Effector CD8-positive, alpha-beta T cell (primary cell): ENCODE measurements at places on chromosomes 12 and 14.

DNA sequence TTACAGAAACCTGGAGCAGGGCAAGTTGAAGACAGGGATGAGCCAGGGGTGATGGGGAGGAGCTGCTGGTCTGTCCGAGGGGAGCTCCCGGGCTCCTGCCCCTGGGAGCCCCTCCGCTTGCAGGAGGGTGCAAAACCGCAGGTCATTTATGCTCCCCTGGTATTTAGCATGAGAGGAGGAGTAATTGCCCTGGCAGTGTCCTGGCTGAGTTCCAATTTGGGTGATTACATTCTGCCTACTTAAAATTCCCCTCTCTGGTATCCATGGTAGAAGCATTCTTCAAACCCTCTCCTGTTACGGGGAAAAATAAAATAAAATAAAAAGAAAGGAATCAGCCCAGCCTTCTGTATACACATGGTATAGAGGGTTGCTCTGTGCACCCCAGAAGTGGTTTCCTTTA lies 61.7 kb upstream of the VRK1 start:
- no peak for DNase-seq

DNA sequence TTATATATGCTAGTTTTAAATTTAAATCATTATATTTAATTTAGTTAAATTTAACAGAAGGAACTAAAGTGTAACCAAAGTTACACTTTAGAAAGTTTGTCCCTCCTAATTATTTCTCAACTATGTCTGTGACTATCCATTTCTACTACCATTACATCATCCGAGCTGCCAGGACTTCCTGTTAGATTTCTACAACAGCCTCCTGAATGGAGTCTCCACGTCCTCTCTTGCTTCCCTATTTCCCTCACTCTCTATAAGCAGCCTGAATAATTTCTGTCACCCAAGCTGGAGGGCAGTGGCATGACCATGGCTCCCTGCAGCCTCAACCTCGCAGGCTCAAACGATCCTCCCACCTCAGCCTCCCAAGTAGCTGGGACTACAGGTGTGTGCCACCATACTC lies 84.1 kb downstream of the TTC7B start:
- DNase-seq = no peak

- no peak for DNase-seq
These were observed 987.8 kb upstream of the USP15 start for GRCh38 chr12:61272441-61272840.

DNA sequence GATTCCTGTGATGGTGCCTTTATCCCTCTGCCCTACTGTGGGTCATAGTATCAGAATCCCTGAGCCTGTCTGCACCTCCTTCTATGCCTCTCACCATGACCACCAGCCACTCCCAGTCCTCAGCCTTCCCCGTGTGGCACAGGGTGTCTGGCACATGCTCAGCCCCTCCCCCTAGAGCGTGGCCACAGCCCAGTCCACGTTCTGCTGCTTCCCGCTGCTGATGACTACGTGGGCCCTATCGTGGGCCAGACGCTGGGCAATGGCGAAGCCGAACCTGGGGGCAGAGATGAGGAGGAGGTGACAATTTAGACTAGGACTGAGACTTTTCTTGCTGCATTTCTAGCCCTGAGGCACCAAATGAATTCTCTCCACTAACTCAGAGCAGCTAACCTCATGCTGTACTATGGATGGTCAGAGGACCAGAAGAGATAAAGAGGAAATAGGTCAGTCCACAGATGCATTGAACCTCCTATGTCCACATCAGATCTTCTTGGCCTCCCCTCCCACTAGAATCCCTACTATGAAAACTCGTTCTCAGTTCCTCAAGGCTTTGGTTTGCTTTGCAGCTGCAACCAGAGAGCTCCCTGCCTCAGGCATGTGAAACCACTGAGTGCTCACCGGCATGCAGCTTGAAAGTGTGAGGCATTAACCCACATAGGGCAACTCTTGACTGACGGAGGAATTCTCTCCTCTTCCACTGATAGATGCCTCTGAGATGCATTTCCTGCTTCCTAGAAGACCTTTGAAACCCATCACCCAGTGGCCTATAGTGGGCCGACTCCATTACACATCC lies 126.3 kb upstream of the DHRS4 start:
- no peak for DNase-seq

DNA sequence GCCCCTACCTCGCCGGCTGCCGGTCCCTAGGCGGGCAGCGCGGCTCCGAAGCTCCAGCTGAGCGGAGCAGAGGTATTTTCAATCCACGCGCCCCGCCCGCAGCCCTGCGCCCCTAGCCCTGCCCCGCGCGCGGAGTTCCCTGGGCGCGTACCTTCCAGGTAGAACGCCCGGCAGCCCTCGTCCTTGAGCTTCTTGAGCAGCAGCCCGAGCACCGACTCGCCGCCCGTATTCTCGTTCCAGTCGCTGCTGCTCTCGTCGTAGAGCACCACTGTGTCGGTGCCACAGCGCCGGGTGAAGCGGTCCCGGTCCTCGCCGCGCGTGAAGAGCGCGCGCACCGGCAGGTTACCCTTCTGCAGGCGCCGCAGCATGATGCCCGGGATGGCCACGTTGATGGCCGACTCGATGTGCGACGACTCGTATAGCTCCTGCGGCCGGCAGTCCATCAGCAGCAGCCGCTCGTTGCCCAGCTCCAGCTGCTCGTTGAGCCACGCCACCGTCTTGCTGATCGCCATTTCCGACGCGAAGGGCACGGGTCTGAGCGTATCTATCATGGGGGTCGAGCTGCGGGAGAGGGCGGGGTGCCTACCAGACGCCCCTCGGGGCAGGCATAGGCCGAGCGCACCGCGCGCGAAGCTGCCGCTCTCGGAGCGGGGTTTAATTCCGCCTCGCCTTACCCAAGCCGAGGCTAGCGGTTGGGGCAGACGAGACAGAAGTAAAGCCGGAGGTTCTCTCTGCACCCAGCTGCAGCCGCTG lies 636 bp downstream of the DUSP6 start:
- no peak for DNase-seq

DNA sequence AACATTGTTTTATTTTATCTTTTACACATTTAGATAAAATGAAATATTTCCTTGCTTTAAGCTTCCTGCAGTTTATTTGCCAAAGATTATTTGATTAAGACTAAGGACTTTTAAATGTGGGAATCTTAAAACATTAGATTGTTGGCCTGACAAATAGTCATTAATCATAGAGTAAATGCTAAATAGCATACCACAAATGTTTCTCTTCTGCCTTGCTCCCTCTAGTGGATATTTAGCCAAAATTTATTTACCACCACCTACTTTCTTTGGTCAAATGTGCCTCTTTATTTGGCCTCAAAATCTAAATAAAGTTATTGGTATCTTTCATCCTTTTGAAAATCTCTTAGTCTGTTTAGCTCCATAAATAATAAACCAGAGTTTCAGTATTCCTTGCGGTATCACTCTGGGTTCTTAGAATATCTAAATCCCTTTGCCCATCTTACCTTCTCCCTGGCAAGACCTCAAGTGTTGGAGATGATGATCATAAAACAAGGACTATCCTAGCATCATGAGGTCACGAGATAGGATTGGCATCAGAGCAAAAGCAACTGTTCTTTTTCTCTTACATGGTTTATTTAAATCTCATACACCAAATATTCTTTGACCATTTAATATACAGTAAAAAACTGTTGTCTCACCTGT lies 150.6 kb upstream of the AEBP2 start:
- DNase-seq = no peak

- DNase-seq = no peak
These were observed 56.4 kb upstream of the FBXO33 start for GRCh38 chr14:39488600-39488999.

- DNase-seq = no peak
These were observed 31.8 kb downstream of the YLPM1 start for GRCh38 chr14:74794947-74795346.

- no peak for DNase-seq
These were observed 512.4 kb upstream of the TMPO start for GRCh38 chr12:98002887-98003493.

DNA sequence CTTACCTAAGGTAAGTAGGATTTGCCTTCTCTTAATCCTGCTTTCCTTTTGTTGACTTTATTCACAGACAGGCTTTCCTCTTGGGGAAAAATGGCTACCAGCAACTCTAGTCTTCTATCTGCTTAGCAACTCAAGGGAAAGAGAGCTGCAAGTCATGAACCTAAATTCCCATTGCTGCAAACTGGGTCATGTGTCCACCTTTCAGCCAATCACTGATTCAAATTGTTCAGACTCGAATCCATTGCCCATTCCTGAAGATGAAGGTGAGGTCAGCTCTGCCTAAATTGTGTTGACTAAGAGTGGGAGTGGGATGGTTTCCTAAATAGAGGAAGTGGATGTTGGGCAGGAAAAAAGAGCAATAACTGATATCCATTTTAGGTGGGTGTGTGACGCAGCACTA lies 7.7 kb downstream of the FBXW8 start:
- no peak for DNase-seq

DNA sequence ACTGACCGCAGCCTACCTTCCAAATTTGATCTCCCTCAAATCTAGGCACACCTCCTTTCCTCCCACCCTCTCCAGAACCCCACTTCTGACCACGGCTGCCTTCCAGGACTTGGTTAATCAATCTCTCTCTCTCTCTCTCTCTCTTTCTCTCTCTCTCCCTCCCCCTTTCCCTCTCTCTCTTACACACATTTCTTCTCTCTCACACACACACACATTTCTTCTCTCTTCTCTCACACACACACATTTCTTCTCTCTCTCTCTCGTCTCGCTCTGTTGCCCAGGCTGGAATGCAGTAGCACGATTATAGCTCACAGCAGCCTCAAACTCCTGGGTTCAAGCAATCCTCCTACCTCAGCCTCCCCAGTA lies 521 bp upstream of the GMFB start:
- no peak for DNase-seq

GRCh38 chr12:93594766-93595311 lies 22.4 kb downstream of the SOCS2 start:
- DNase-seq = no peak

DNA sequence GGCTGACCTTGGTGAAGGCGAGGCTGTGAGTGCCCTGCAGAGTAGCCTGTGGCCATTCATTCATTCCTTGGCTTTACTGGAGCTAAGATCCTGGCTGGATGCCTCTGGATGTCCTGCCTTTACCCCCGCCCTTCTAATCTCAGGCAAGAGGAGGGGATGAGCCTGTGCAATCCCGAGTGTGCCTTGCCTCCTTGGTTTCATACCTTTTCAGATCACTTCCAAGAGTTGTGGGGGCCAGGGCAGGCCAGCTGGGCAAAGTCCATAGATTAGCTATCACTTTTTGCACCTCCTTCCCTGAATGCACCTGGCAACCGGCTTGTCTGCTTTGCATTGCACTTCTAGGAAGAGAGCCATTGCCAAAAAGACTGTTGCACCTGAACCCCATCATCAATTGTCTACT lies 1.5 kb downstream of the VRTN start:
- DNase-seq = no peak

DNA sequence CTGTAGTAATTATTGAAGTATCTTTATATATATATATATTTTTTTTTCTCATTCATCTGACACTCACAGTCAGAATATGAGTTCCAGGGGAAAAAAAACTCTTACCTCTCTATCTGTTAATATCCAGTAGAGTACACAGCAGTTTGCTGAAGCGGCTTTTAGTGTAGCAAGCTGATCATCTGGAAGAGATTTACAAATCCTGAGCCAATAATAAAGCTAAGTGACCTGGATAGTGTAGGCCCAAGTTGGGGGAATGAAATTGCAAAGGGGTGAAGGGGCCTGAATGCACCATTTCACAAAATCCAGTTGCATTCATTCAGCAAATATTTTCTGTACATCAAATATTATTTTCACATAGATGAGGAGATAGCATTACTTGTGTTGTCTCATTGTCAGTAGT lies 234.6 kb upstream of the FLRT2 start:
- DNase-seq = no peak

DNA sequence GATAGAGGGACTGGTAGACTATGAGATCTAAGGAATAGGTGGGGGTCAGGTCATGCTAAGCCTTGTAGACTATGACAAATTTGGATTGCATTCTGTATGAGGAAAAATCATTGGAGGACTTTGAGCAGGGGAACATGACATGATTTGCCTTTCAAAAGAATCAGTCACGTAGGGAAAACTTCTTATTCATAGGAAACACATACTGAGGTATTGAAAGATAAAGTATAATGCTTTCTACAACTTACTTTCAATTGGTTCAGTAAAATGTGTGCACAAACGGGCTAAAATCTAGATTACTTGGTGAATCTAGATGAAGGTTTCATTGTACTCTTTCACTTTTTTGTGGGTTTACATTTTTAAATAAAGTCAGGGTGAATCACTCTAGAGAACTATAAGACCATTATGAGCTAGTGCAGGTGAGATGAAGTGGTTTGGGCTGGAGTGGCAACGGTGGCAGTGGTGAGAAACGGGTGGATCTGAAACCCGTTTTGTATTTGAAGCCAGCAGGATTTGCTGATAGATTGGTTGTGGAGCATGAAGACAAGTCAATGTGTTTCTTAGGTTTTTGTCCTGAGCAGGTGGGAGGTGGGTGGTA lies 6.7 kb downstream of the BBS10 start:
- DNase-seq = no peak

- no peak for DNase-seq
These were observed 113.0 kb upstream of the RAP1B start for GRCh38 chr12:68497702-68498101.

- no peak for DNase-seq
These were observed 124.9 kb upstream of the ATXN7L3B start for GRCh38 chr12:74412606-74413230.

DNA sequence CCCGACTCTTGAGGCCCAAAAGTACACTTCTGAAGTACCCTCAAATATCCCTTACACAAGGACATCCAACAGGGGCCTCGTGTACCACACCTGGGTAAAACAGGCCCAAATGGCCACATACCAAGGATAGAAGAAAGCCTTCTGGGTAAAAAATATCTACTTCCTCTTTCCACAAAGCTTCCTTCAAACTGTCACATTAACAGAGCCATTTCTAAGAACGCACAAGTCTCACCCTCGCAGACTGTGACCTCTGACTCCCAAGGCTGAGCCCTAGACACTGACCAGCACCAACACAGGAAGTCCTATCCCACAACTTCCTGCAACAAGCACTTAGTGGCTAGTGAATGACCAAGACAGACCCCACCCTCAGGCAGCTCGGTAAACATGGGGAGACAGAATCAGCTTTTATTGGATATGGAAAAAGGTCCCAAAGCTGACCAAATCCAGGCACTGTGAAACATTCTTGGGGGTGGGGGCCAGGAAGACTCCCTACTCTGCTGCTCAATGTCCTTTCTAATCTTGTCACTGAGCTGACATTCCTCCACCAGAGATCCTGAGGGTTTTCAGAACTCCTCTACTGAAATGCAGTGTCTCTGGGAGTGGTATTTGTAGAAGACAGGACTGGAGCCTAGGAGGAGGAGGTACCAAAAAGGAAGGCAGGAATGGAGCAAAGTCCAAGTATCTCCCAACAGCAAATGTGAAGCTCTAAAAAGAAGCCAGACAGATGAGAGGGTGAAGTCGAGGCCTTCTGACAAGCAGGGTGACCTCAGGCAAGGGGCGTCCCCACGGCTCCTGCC lies 15.9 kb downstream of the KCTD10 start:
- DNase-seq = no peak

GRCh38 chr14:68687746-68688145 lies 105.1 kb downstream of the ZFP36L1 start:
- no peak for DNase-seq

GRCh38 chr14:36818794-36819384 lies 157.2 kb downstream of the PAX9 start:
- no peak for DNase-seq

DNA sequence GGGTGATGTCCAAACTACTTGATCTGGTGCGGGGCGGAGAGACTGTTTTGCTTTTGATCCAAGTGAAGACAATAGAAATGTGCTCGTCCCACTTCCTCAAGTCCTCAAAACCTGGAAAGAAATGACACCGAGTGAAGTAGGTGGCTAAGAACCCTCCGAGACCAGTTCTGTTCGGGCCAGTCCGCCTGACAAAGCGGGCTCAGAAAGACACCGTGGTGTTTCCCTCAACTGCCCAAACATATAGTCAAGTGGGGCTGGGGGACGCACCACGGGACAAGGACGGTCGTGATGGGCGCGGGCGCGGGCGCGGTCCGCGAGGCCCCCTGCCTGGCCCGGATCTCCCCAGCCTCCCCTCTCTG lies 1.6 kb downstream of the PHLDA1 start:
- DNase-seq = no peak
